ENCODE measurements at places on chromosomes 7 and 10.

- DNase-seq, result peak; percentile 30
These were observed 789 bp downstream of the PDGFA start for GRCh38 chr7:518630-519483.

- DNase-seq, result peak; percentile 44
These were observed 114.1 kb downstream of the ZFAND4 start for GRCh38 chr10:45558425-45558824.

- no peak for DNase-seq
These were observed 113.1 kb upstream of the PDLIM1 start for GRCh38 chr10:95403700-95404461.

DNA sequence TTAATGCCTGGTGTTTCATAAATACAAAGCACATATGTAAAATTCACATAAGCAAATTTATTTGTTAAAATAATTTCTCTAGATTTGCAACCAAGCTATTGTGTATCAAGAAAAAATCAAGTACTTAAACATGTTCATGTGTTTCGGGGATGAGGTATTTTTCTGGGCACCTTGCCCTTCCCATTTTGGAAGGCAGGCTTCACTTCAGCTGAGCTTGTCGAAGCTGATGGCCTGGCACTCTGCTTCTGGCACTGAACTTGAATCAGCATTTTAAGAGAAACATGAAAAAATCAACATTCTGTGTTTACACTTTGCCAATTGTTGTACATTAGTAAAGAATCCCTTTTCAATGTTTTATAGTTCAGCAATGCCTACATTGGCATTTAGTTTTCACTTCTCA is 179.1 kb upstream of the STEAP4 start:
- no peak for DNase-seq

DNA sequence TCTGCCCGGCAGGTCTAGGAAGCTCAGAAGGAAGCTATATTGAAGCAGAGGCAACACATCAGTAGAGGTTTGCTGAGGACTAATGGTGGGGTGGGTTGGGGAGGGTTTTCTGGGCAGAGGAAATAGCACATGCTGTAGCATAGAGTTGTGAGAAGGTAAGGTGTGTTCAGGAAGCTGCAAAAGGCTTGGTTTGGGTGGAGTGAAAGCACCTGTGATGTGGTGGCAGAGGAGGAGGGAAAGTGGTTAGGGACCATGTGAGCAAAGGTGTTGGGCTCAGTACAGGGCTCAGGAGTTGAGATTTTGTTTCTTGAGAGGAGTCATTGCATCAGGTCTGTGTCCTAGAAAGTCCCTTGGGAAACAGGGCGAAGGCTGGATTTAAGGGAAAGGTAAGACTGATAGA is 294.6 kb downstream of the SORCS3 start:
- no peak for DNase-seq

DNA sequence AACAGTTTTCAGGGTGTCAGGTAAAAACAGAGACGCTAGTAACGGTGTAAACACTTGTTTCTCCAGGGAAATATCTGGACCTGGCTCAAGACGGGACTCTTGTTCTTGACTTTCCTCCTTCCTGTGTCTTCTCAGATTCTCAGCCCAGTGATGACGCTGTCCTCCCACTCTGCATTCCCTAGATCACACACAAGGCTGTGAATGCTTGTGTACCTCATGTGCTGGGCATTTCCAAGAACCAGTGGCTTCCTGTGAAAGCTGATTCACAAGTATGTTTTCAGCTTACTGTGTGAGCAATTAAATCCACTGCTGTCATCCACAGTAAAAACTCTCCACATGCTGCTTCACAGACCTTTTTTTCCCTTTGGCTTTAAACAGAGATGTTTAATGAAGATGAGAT is 193.8 kb upstream of the DPP6 start:
- DNase-seq, result no peak

DNA sequence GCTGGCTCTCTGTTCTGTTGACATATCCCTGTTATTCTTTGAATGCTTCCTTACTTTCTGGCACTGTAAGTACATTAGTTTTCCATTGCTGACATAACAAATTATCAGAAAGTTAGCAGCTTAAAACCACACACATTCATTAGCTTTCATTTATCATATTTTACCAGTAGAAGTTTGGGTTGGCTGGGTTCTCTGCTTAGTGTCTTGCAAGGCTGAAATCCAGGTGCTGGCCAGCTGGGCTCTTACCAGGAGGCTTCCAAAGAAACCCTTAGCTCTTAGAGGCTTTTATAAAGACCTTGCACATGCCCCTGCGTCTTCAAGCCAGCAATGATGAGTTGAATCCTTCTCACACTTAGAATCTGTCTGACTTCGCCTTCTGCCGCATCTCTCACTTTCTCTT is 160.6 kb downstream of the MLLT10 start:
- DNase-seq, result no peak

DNA sequence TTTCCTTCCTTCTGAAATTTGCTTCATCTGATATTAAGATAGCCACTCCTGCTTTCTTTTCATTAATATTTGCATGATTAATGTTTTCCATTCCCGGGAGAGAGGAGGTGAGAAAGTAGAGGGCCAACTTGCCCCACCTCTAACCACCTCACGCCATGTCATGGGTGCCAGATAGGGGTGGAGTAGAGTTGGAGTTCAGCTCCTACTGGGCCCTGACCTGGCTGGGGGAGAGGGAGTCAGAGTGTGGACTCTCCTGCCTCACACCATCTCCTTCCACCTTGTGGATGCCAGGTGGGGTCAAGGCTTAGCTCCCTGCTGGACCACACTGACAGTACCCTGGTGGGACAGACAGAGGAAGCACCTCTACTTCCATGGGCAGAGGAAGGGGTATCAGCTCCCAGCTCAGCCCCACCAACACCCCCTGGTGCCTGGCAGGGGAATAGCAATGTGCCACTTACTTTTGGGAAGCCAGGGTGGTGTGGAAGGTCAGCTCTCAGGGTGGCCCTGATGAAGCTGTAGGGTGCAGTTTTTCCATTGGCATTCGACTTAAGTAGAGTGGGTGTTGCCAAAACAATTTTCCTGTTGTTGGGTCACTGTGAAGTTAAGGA is 28.0 kb downstream of the CHST12 start:
- no peak for DNase-seq

GRCh38 chr10:76337641-76338040 is 906.2 kb downstream of the LRMDA start:
- DNase-seq, result no peak

- DNase-seq, result no peak
These were observed 142.5 kb downstream of the WDR37 start for GRCh38 chr10:1198453-1199344.

GRCh38 chr10:103923502-103923901 is 5.5 kb upstream of the STN1 start:
- no peak for DNase-seq

- no peak for DNase-seq
These were observed 66.0 kb downstream of the SRPK2 start for GRCh38 chr7:105322655-105323277.

- no peak for DNase-seq
These were observed 19.3 kb upstream of the ZNF365 start for GRCh38 chr10:62354916-62355315.

DNA sequence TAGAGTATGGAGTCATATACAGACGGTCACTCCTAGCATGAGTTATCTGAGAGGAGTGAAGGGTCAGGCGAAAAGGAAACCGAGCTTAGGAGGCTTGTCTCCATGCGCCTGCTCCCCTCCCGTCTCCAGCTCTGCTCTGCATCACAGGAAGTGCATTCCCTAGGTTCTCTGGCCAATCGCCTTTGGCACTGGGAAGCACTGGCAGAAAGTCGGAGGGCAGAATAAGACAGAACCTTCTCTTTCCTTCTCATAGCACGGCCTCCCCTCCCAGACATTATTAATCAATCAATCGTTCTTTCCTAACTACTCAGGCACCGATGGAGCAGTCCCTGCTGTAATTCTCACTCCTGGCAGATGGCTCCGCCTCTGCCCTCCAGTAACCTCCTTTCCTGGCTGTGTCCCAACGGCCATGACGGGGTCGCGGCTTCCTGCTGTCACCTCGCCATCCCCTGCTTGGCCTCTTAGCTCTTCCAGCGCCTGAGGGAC is 177.1 kb downstream of the FRMD4A start:
- DNase-seq, result no peak

DNA sequence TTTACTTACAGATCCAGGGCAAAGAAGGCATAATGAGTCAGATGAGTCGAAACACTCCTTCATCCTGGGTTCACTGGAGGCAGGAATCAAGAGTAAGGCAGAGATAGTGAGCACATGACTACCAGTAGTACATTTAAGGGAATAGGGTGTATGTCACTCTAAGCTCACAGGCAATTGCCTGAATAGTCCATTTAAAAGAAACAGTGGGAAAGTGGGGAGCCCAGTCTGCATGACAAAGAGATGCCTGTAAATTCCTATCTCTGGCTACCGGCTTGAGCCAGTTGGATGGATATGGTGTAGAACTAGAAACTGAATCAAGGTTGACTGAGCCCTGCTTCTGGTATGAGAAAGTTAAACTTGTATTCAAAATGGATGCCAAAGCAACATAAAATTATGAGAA is 861.5 kb upstream of the ZWINT start:
- DNase-seq, result no peak

- no peak for DNase-seq
These were observed 6.2 kb downstream of the VIPR2 start for GRCh38 chr7:159138508-159138907.

GRCh38 chr7:149195180-149196150 is at the start of gene ZNF282:
ZNF282 (plus strand) TSS chr7:149195546; CDS start chr7:149195590, 44 bp downstream.
- peak; percentile 81 for DNase-seq

DNA sequence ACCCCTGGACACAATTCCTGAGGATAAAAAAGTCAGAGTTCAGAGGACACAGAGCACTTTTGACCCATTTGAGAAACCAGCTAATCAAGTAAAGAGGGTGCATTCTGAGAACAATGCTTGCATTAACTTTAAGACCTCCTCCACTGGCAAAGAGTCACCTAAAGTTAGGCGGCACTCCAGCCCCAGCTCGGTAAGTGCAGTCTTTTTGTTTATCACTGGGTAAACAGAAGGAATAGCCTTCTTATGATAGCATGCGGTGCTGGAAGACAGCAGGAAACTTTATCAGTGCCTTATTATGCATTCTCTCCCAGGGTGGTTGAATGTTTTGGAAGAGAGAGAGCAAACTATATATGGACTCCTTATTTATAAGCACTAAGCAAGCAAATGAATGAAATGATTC is 130.5 kb downstream of the CDK14 start:
- no peak for DNase-seq

GRCh38 chr7:11742496-11742895 is 89.5 kb downstream of the THSD7A start:
- no peak for DNase-seq

DNA sequence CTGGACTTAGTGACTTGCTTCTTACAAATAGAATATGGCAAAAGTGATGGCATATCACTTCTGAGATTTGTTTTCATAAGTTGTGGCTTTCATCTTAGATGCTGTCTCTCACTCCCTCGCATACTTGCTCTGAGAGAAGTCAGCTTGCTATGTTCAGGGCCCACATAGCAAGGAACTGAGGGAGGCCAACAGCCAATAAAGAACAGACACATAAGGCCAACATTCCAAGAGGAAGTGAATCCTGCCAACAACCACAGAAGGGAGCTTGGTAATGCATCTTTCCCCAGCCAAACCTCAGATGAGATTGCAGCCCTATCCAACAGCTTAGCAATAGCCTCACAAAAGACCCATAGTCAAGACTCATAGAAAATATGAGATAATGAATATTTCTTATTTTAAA is 39.2 kb upstream of the DMTF1 start:
- DNase-seq, result no peak

DNA sequence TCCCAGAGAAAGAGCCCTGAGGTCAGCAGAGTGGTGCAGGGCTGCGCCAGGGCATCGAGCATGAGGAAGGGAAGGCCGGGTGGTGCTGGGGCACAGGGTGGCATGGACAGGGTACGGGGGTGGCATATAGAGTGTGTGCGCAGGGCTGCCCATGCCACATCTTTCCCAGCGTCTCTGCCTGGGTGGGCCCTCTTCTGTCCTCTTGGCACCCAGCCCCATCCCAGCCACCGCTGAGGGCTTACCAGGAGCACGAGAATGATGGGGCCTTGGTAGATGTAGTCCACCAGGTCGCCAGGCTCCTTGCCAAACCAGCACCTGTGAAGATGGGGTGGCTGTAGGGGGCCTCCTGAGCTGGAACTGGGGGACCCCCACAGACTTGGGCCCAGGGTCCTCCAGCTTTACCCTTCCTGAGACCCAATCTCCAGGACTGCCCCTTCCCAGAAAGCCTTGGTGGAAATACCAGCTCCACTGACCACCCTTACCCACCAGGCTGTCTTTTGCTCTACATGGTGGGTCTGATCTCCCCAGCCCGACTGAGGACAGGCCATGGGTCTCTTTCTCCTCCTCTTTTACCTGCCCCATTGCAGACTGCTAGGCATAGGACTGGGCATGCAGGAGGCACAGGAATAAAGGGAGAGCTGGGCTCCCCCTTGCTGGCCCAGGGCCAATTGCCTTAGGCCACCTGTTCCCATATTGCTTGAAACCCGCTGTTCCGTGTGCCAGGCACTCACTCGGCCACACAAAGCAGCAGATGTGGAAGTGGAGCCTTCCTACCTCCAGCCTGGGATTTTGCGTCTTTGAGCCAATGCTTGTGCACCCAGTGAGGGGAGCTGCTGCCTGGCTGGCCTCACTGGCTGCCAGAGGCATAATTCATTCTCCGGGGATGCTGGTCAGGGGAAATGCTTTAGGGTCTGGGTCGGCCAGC is 21.7 kb downstream of the CRHR2 start:
- no peak for DNase-seq

- no peak for DNase-seq
These were observed 305.5 kb downstream of the DNAJB9 start for GRCh38 chr7:108875139-108875538.

GRCh38 chr10:69425511-69426298 is 9.0 kb upstream of the TACR2 start:
- DNase-seq, result no peak

- DNase-seq, result peak; percentile 55
These were observed 18.9 kb upstream of the DNAJC1 start for GRCh38 chr10:22022257-22023032.

- no peak for DNase-seq
These were observed 141.7 kb upstream of the CCDC6 start for GRCh38 chr10:60048091-60048501.

DNA sequence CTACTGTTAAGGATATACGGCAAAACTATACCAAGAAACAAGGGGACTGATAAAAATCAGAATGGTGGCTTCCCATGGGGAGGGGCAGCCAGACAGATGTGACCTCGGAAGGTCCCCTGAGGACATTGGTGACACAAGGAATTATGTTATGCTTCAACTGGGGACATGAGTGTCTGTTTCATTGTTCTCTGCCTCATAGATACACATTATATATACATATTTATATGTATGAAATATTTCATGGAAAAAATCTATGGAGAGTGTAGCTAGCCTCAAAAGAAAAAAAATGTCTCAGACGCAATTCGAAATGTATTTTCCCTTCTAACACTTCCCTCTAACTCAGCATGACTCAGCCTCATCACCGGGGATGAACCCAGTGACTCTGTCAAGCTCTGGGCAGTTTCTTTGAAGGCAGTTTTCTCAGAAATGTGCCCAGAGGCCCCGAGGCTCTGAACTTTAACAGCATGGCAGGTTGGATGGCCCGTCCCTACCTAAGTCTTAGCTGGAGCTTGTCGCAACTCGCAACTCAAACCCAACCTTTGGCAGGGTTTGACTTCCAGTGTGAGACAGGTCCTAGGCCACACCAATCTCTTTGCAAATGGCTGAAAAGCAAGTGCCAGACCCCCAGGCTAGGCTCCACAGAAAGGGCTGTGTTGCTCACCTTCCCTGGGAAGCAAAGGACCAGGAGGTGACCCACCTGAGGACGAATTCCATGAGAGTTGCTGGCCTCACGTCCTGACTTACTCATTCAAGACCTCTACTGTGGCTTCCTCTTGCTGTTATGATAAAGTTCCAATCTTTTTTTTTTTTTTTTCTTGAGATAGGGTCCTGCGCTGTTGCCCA is 86.9 kb downstream of the CARD11 start:
- DNase-seq, result peak; percentile 68

- peak; percentile 82 for DNase-seq
These were observed 42.8 kb downstream of the GRB10 start for GRCh38 chr7:50739744-50740435.
